ENCODE measurements at places on chromosomes 11 and 22. TPM values are rescaled to one million over a fixed set of nuclear protein-coding genes. Genes with fewer than 3 reads are reported as not detected.

DNA sequence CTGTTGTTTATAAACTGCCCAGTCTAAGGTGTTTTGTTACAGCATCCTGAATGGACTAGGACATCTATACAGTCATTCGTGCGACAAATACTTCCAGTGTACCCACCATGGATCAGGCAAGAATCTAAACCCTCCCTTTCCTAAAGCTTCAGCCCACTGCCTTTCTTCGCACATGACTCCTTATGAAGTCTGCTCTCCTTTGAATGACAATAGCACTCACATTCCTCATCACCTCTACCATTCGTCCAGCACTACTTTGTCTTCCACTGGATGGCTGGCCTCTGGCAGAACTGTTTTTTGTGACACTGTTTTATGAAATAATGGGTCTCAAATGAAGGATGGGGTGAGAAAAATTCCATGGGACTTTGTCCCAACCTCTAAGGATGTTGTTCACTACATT lies 89.8 kb upstream of the LIN7C start:
- no peak for DNase-seq

The CCDC116 gene
- 0.53 TPM for total RNA-seq

The ST13 gene
- total RNA-seq = 159 TPM

The CARD16 gene
- 16.2 TPM for total RNA-seq

The TRIM51 gene
- not detected for total RNA-seq

DNA sequence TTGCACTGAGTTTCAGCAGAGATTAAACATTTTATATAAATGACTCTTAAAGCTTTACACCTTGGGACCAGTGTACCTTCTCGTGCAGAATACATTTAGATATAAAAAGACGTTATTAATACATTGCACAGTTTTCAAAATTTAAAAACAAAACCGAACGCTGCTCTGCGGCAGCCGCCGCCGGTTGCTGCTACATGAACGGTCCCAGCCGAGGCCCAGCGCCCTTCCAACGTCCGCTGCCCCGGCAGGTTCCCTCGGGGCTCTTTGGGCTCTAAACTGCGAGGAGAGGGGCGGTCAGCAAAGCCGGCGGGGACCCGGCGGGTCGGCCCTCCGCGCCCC lies 2.0 kb downstream of the CDKN1C start:
- no peak for DNase-seq

- DNase-seq = no peak
Observed at GRCh38 chr22:30909306-30909705, 59.3 kb downstream of the MORC2 start.

GRCh38 chr22:38504731-38505540 lies 1.2 kb downstream of the DDX17 start:
- no peak for DNase-seq

- DNase-seq = no peak
Observed at GRCh38 chr11:120121914-120122473, 15.9 kb downstream of the TRIM29 start.

DNA sequence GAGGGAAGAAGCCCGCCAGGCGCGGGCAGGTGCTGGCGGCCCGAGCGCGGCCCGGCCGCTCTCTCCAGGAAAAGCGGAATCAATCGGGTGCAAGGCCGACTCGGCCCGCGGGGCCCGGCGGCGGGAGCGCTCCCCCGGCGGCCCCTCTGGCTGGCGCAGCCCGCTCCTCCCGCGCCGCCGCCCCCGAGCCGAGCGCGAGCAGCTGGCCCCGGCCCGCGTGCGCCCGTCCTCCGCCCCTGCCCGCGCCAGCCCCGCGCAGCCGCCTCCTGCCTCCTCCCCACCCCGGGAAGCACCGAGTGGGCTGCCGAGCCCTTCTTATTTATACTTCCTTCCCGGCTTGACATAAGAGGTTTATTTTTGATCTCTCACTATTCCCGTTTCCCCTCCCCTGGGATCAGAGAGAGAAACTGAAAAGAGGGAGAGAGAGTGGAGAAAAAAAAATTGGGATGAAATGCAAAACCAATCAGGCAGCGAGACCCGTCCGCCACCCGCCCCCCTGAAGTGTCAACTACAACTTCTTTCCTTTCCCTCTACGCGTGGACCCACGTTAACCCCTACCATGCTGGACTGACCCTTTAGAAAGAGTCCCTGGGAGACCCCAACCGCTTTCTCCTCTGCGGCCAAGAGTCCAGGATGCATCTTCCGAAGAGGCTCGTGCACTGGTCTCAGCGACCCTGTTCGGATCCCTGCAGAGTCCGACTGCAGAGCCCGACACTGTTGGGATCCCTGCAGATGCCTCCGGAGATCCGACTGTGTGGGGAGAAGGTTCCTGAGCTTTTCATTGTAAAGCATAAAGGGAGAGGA lies at the start of gene ADAMTS8:
ADAMTS8 (minus strand) TSS at position 294 of the 804 bp plus-strand sequence. CDS start 323 bp downstream, outside the sequence.
- DNase-seq = no peak

DNA sequence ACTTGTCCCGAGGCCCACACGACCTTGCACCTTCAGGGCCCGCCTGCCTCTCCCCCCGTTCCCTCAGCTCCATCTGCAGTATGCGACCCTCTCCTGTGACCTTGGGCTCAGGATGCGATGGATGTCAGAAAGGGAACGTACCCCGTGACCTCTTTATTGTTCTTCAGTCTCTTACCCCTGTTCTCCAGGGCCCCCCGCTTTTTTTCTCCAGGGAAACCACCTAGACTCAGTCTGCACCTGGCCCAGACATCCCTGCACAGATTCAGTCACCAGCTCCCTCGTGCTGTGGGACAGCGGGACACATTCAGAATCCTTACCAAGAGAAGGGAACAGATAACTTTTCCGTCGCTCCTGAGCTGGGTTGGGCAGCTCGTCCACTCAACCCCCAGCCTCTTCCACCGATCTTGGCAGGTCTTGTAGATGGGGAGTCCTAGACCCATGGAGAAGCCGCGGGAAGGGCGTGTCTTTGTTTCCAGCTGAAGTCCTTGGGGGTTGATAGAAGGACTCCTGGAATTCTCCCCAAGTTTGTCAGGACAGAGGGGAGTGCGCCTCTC lies 1.4 kb upstream of the PHOX2A start:
- DNase-seq = no peak

DNA sequence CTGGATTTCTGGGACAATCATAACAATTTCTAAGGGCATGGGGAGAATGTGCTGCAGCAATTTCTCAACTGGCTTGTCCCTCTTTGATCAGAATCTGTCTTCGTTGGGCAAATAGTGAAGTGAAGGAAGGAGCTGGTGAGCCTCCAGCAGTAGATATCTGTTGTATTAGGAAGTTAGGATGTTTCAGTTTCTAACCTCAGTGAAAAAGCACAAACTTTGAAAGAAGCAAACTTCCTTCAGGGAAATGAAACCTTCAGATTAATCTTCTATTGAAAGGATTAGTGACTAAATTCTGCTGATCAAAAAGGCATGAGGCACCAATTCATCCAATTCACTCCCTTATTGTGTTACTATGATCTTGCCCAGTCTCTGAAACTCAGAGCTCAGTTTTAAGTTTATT lies 24.3 kb downstream of the LMO2 start:
- no peak for DNase-seq

- DNase-seq = no peak
Observed at GRCh38 chr22:39242595-39243438, 2.0 kb downstream of the PDGFB start.

The PRG3 gene
- total RNA-seq = not detected

- no peak for DNase-seq
Observed at GRCh38 chr22:45211435-45211834, 29.3 kb downstream of the KIAA0930 start.

The MACROD1 gene
- 9.8 TPM for total RNA-seq

DNA sequence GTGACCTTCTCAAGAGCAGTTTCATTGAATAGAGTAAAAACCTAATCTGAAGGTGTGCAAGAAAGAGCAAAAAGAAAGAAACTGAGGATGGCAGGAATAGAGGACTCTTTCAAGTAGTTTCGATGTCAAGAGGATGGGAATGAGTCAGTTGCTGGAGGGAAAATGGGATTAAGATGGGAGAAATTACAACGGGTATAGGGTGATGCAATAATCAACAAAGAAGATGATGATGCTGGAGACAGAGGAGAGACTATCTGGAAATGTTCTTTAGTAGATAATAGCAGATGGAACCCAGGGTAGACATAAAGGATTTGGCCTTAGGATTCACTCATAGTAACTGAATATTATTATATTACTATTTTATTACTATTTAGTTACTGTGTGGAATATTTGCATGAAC lies 189.4 kb downstream of the GRIA4 start:
- DNase-seq = no peak

- DNase-seq = no peak
Observed at GRCh38 chr11:20376162-20376730, 11.3 kb upstream of the PRMT3 start.

DNA sequence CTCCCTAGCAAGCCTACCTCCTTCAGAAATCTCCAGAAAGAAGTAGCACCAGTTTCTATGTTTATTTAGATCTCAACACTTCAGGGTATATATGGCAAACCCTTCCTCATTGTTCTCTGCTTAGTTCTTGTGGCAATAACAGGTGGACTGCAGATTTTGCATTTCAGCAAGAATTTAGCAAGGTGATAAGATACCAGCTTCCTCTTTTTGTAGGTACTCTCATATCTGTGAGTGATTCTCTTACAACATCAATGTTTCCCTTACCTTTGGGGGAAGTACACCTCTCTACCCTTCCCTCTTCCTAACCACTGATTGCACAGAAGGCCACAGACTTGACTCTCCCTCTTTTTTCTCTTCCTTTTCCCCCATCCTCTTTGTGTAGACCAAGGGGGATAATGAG lies 230.9 kb upstream of the SESN3 start:
- DNase-seq = no peak

GRCh38 chr11:106426696-106427095 lies 349.2 kb downstream of the AASDHPPT start:
- DNase-seq = no peak
